ENCODE measurements at places on chromosomes 4 and X.

DNA sequence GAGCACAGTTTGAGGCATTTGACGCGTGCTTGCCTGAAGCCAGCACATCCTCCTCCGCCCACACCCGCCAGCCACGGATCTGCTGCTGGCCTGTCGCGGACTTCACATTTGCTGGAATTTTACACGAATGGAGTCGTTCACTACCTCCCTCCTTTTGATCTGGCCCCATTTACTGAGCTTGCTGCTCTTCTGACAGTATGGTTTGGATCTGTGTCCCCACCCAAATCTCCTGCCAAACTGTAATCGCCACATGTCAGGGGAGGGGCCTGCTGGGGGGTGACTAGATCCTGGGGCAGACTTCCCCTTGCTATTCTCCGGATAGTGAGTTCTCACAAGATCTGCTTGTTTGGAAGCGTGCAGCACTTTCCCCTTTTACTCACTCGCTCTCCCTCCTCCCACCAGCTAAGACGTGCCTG is 19.9 kb upstream of the CPLX1 start:
- DNase-seq = no peak

DNA sequence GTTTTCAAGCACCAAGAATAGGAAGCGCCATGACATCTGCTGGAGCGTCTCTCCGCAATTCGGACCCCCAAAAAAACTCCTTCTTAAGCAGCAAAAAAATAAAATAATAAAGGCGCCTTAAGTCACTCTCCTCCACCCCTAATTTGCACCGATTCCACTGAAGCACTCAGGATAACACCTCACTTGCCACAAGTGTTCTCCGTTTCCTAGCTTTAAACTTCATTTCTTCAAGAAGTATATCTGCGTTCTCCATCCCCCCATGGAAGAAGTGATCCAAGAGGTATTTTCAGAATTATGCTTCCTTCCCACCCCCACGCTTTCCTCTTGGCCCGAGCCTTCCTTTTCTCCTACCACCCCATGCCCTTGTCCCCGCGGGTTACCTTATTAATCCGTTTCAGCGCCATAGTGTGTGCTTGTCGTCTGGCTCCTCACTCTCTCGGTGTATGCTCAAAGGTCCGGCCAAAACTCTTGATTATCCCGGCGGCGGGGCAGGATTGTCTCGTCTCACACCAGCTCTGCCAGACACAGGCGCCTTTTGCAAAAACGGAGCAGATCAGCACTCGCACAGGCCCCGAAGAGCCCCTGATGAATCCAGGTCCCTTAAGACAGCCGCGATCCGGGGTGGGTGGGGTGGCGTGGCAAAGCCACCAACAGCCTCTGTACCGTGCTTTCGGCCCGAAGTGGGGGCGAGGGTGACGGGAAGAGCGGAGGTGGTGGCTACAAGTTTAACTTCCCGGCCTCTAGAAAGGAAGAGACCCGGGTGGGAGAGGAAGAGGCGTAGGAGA is 1.1 kb downstream of the UBE2D3 start:
- DNase-seq = no peak

- DNase-seq = no peak
Observed at GRCh38 chr4:145760176-145760575, 80.2 kb downstream of the C4orf51 start.

GRCh38 chr4:5887361-5888221 is 5.3 kb downstream of the CRMP1 start:
- DNase-seq = no peak

DNA sequence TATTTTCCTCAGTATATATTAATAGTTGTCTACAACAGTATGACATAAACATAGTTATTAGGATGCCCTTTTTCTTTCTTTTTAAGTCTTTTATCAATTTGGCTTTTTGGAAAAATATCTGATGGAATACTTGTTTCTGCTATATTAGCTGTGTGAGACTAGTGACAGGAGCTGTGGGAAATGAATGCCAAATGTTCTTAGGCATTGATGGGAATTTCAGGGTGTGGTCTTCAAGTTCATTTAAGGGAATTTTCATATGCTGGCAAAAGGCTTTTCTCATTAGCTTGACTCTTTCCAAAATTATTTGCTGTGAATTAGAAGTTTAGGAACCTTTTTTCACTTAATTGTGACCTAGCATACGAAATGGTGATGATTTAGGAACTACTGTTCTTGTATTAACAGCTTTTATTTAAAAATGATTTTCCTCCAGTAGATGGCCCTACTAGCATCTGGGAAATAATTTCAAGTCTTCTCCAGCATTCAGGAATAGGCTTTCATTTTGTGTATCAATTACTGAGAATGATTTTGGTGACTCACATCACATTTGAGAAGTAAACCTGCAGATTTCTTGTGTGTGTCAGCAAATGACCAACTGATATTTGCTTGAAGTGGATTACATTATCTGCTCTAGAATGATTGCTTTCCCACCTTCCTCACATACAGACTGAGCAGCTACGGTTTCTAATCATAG is 70.9 kb downstream of the HTT start:
- DNase-seq = no peak

DNA sequence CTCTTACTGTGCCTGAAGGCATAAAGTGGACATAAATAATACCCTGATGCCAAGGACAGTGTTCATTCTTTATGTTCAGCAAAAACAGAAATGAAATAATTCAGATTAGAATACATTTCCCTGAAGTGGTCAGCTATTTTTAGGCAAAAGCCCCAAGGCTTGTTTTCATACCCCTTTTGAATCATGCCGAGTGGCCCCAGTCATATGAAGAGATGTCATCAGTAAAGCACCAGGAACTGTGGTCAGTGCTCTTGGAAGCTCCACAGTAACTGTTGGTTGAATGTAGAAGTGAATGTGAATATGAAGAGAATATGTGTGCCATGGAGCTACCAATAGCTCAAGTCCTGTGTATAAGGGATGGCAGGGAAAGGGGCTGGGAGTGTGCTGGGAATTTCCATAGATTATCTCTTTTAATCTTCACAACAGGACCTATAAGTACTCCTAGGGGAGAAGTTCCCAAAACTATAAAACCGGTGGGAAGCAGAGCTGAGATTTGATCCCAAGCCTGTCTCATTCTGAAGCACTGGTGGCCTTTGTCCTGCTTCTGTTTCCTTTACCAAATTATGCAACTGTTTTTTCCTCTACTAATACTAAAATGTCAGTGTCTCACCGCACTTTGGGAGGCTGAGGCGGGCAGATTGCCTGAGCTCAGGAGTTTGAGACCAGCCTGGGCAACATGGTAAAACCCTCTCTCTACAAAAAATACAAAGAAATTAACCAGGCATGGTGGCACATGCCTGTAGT is 52.6 kb downstream of the FNIP2 start:
- DNase-seq = no peak

- DNase-seq = no peak
Observed at GRCh38 chrX:121894756-121895155, 847.3 kb downstream of the GLUD2 start.

DNA sequence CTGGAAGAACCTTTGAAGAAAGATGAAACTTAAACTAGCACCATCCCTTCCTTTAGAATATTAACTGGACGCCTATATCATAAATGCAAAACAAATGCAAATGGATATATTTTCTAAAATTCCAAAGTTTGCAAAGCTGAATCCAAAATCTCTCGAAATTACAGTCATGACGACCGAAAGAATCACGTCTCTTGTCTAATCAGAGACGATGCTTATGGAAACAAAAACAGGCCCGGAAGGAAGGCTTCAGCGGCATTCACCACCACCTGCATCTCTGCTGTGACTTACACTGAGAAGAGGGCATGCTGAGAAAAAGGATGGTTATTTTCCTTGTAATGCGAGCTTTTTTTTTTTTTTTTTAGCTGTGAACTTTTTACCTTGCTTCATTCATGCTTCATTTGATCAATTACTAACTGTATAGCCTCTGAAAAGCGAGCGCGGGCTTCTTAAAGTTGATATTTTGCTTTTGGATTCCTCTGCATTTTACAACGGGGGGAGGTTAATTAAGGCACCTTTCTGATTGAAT is 209.3 kb downstream of the SOWAHB start:
- no peak for DNase-seq

DNA sequence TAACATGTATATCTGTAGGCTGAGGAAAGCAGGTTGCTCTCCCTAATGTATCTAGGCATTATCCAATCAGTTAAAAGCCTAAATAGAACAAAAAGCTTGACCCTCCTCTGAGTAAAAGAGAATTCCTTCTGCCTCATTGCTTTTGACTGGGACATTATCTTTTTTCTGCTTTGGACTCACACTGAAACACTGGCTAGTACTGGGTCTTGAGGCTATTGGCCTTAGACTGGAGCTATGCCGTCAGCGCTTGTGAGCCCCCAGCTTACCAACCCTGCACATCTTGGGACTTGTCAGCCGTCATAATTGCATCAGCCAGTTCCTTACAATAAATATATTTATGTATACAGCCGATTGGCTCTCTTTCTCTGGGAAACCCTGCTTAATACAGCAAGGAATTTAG is 206.8 kb upstream of the ARHGAP24 start:
- no peak for DNase-seq

DNA sequence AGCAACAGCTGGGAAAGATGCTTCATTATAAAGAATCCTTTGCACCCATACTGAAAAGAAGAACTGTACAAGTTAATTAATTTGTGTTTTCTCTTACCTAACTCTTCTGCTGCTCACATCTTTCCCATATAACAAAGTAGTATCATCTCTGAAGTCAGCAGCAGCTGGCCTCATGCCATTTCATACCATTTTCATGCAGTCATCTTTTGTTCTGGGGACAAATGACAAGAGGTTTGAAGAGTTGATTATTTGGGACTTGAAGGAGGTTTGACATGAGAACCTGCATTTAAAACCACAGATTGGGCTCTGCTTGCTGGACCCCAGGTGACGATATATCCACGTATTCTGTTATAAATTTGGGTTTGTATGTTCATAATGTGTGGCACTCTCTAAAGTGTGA is 430.3 kb downstream of the SPRY1 start:
- no peak for DNase-seq

- DNase-seq = no peak
Observed at GRCh38 chr4:139550724-139551429, 5.1 kb downstream of the SETD7 start.

DNA sequence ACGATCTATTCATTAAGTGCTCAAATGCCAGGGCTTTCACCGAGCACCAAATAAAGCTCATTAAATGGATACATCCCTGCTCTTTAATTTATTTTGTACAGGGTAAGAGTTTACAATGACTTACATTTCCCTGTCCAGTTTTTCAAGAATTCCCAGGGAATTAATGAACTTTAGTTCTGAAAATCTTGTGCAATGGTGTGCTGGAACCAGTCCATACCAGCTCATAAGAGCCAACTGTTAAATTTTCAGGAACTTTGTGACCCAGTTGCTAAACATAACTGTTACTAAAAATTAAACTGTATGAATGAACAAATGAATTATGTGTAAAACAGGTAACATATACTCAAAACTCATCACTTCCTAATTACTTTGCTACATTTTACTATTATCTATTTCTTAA is 191.7 kb upstream of the RASGEF1B start:
- DNase-seq = no peak

DNA sequence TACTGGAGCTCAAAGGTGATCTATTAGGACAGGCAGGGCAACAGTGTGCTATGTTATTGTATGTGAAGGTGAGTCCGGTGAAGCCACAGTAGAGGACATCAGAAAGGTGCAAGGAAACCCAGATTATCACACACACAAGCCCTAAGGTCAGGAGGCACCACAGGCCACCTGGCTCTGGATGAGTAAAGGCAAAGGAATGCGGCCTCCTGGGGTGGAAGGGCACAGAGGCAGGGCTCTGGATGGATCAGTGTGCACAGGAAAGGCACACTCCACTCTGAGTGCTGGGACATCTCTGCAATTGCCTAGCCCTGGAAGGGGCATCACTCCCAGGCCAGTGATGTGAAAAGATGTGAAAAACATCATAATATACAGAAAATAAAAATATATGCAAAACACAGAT is 683.5 kb downstream of the TRIML1 start:
- DNase-seq = no peak

- DNase-seq = no peak
Observed at GRCh38 chr4:42350611-42351182, 46.6 kb upstream of the SHISA3 start.

DNA sequence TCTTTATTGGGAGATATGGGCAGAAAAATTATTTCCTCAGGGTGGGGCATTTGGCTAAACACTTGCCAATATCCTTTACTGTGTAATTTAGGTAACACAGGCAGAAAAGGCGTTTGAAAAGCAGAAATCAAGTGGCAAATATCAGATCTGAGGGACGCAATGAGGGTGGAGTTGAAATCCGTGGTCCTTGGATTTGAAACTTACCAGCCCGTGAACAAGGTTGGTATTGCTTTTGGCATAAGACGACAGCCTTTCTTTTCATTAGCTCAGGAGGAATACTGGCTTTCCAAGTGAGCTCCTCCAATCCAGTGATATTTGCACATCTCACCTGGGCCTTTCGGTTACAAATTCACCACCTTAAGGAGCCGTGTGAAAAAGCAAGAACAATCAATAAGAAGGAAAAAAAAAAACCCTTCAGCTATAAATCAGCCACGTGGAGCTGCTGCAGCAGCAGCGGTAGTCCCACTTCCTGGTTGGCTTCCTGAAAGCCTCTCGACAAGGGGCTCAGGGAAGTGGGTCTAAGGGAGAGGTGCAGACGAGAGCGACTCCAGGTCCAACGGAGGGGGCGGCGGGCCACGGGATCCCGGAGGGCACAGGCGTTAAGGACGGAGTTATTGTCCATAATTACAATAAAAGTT is 734 bp upstream of the GALNT7 start:
- DNase-seq = no peak

DNA sequence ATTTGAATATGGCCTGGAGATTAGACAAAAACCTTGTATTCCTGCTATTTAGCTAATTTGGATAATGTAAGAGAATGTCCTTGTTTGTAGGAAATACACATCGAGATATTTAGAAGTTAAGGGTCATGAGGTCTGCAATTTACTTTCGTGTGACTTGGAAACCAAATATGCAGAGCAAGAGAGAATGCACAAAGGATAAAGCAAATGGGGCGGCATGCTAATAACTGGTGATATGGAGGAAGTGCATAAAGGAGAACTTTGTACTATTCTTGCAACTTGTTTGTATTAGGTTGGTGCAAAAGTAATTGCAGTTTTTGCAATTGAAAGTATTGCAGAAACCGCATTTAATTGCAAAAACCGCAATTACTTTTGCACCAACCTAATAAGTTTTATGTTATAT is 7.2 kb upstream of the CXCR3 start:
- no peak for DNase-seq

DNA sequence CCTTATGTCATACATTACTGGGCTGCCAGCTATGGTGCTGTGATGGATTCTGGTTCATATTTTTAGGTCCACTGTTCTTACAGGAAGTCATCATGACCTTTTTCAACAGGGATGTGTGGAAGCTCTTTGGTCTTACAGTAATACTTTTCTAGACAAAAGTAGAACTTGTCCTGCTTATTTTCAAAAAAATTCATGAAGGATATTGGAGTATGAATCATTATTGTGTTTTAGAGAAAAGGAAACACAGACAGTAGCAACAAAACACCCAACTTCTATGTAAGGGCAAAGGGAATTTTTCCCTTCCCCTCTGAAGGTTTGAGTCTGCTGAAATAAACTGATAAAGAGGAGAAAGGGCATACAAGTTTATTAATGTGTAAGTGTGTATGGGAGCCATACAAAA is 54.7 kb upstream of the FAM9C start:
- no peak for DNase-seq

GRCh38 chrX:41386222-41386990 is 52.4 kb downstream of the DDX3X start:
- no peak for DNase-seq

- no peak for DNase-seq
Observed at GRCh38 chr4:24582235-24582832, 2.0 kb downstream of the DHX15 start.

GRCh38 chr4:100913685-100914084 is 395.9 kb upstream of the EMCN start:
- DNase-seq = no peak

- no peak for DNase-seq
Observed at GRCh38 chrX:39372115-39372514, 570.9 kb downstream of the MID1IP1 start.
